Left lung (tissue), 14 donors: ENCODE measurements at places on chromosomes 4 and X.

- no peak for DNase-seq
These were observed 39.9 kb downstream of the TXLNG start for GRCh38 chrX:16826207-16826606.

GRCh38 chrX:38276089-38276488, 51.2 kb downstream of the RPGR start:
- no peak for DNase-seq

- no peak for DNase-seq
These were observed 424 bp downstream of the SATL1 start for GRCh38 chrX:85243155-85243554.

DNA sequence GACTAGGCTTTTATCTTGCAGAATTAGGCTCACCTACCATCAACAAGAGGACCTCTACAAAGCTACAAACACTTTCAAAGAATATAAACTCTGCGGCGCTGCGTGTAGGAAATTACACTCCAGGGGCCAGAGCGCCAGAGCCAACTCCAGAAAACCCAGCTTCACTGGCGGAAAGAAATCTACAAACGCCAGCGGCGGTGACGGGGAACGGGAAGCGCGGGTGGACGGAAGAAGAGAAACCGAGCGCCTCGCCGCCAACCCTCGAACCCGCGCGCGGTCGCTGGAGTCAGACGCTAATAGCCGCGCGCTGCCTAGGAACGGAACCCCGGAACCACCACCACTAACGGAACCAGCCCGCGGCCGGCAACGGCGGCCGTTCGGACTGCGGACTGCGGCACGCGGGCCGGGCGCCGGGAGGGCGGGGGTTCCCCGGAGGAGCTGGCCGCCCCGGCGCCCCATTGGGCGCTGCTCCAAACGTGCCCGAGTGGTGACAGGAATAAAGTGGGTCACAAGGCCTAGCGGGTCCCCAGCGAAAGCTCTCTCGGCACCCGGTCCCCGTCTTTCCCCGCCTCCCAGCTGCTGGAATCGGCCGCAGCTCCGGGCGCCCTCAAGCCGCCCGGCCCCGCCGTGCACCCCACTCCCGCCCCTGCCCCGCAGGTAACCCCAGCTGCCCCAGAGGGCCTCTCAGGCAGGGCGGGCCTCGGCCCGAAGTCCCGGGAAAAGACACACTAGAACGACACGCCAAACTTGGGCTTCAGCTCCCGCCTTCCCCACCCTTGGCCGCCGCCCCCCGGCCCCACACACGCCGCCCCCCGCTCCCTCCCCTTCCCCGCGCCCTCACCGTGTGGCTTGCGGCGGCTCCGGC, 836 bp downstream of the CLOCK start:
- peak; percentile 82 for DNase-seq

DNA sequence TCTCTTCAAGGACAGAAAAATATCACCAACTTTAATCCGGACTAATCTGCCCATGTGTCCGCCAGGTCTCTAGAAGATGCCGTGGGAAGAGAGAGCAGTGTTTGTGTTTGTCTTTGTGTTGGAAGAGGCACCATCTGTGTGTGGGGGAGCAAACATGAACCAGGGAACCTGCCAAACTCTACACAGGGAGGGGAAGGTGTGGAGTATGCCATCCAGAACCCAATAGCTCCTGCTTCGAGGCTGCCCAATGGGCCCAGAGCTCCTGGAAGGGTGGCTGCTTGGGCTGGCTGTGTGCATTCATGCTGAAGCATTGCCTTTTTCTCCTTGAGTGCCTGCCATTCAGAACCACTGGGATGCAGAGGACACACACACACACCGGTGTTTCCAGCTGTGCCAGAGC, 536.2 kb downstream of the MID1IP1 start:
- no peak for DNase-seq

DNA sequence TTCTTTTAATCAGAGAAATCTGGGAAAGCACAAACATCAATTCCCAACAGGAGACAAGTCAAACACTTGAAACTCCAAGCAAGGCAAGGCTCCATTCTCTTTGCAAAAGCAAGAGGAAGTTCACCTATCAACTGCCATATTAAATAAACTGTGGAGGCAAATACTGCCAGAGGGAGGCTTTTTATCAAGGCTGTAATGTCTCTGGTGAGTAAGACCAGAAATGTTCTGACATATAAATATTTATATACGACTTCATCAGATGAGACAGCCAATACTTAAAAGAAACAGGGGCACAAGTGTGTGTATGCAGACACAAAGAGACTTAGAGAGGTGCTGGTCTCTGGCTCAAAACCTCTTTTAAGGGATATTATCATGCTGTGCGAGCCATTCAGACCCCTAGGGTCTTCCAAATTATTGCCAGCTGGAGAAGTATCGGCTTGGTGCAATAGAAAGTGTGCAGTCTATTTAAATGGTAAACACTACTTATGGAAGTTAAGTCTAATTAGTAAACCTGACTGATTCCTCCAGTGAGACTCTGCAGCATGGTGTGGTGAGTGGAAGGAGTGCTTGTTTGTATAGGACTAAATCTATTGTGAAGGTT, 24.4 kb downstream of the DCX start:
- DNase-seq, result no peak

- DNase-seq, result no peak
These were observed 2.6 kb downstream of the AMER1 start for GRCh38 chrX:64202808-64203325.

DNA sequence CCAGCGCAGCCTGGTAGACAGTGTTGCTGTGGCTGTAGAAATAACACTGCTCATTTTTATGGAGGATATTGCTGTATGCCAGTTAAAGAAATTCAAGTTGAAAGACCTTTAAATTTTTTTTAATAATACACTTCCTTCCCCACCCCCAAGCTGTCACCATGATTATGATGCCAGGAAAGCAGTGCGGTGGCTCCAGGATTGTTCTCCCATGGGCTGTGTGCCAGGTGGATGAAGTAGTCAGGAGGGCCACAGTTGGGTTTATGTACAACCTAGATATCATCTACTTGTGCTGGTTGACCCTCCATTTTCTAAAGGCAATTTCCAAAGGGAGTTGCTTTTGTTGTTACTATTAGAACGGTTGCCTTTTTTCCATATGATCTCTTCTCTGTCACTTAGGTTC, 136.6 kb downstream of the AFF1 start:
- DNase-seq, result no peak

- no peak for DNase-seq
These were observed 32.7 kb downstream of the RUFY3 start for GRCh38 chr4:70754470-70754869.

- no peak for DNase-seq
These were observed 607.8 kb downstream of the FSTL5 start for GRCh38 chr4:161555689-161556660.

- no peak for DNase-seq
These were observed 109.1 kb upstream of the BMP3 start for GRCh38 chr4:80921441-80921840.

GRCh38 chr4:99816545-99817308, at the start of gene DAPP1:
Gene DAPP1, plus strand, starts transcription at chr4:99816827. Its CDS starts 87 bp downstream, at chr4:99816914.
- no peak for DNase-seq

DNA sequence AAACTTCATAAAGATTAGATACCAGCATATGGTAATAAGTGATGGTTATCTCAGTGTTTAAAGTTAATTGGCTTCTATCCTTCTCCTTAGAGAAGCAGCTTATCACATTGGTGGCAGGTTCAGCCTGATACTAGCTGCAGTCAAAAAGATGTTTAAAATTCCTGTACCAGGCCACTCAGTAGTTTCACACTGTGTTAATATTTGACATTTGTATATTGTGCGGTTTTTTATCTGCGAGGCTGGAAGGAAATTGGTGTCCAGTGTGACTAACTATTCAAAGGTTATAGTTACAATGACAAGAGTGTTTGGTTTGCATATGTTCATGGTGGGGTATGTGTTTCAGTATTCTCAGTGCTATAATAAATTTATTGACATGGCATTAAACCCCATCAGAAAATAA, 27.5 kb upstream of the TBC1D8B start:
- DNase-seq, result no peak

DNA sequence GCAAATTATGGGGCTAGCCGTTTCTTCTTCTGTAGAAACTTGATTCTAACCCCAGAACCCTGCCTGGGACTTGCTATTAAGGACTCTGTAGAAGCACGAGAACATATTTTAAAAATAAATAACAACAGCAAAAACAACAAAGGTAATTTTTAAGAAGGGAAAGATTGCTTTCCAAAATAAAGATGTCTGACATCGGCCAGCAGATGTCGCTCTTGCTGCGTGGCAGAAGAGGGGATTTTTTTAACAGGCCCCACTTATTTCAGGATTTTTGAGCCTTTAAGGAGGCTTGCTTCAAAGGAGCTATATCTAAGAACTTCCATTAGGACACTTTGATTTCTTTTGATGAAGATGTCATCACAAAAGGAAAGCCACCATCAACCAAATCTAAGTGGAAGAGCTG, 62.8 kb upstream of the EGFL6 start:
- no peak for DNase-seq

GRCh38 chr4:73194064-73194463, 64.5 kb downstream of the ANKRD17 start:
- no peak for DNase-seq

DNA sequence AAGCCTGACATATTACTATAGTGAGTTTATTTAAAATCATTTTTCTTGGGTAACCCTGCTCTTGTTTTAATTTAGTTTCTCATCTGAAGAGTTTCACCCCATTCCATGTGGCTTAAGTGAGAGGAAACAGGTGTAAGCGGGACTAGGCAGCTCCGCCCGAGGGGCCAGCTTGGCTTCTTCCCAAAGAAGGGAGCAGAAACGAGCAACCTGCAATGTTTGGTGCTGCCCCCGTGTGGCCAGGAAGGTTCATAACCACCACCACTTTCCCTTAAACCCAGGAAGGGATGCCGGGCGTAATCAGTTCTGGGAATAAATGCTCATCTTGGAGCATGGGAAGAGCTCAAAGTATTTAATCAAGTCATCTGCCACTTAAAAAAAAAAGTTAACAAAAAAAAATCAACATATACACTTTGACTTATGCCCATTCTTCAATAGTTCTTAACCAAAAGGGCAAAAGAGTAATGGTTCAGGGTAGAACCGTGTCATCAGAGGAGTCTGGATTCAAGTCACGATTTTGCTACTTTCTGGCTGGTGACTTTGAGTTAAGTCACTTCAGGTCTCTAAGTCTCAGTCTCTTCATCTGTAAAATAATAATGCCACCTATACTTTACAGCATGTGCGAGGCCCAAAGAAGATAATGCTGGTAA, 147.9 kb downstream of the NSUN7 start:
- DNase-seq, result peak; percentile 75

- DNase-seq, result no peak
These were observed 13.9 kb downstream of the CCNG2 start for GRCh38 chr4:77170926-77171325.

DNA sequence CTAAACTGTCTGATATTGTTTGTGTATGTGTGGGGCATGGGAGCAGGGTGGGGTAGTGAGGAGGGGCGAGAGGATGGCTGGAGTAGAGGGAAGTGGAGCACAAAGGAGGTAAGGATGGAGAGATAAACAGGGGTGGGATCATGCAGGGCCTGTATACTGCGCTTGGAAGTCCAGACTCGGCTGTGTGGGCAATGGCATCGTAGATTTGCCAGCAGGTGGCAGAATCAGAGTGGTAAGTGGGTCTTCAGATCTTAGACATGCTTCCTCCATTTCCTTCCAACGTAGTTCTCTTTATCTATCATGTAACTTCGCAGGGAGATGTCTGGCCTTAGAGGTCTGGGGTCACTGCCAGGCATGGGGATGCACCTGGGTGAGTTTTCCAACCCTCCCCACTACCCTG, 155.5 kb downstream of the PDGFRA start:
- DNase-seq, result no peak

GRCh38 chrX:54920610-54921426, at the start of gene TRO:
Gene TRO, plus strand, starts transcription at chrX:54920824. Its CDS starts 1,423 bp downstream, at chrX:54922247.
- peak; percentile 48 for DNase-seq

- no peak for DNase-seq
These were observed 30.1 kb downstream of the TEX13A start for GRCh38 chrX:105190252-105190853.
